ENCODE measurements at places on chromosomes 2 and 18. TPM values are rescaled to one million over a fixed set of nuclear protein-coding genes. Genes with fewer than 3 reads are reported as not detected.

IMPACT gene
- total RNA-seq = 14.7 TPM

CXCR1 gene
- total RNA-seq = not detected

CDKL4 gene
- not detected for total RNA-seq

SPC25 gene
- total RNA-seq = 35.6 TPM

MFSD2B gene
- 0.25 TPM for total RNA-seq

MEP1B gene
- total RNA-seq = not detected

PDCD1 gene
- 19.4 TPM for total RNA-seq

ACVR1C gene
- total RNA-seq = 1.7 TPM

CHRNG gene
- total RNA-seq = not detected

IL37 gene
- total RNA-seq = not detected

OR6B2 gene
- total RNA-seq = not detected

RAB6C gene
- not detected for total RNA-seq

CYBRD1 gene
- 0.79 TPM for total RNA-seq

ANKRD53 gene
- total RNA-seq = not detected

CCDC68 gene
- total RNA-seq = not detected

ASPRV1 gene
- total RNA-seq = 0.76 TPM

NLRC4 gene
- not detected for total RNA-seq

CRYGC gene
- not detected for total RNA-seq

ACKR3 gene
- 3.4 TPM for total RNA-seq

MAPRE3 gene
- total RNA-seq = 1.7 TPM

LOXHD1 gene
- 0.45 TPM for total RNA-seq

LIPT1 gene
- 3.3 TPM for total RNA-seq

CPO gene
- not detected for total RNA-seq

Data from activated CD8-positive, alpha-beta T cell treated with anti-CD3 and anti-CD28 coated beads for 36 hours (primary cell).